ENCODE measurements at places on chromosomes 6 and 20. TPM values are rescaled to one million over a fixed set of nuclear protein-coding genes. Genes with fewer than 3 reads are reported as not detected.

The KIF16B gene
- 19.7 TPM for total RNA-seq

The TSPO2 gene
- total RNA-seq: 0.44 TPM

The FOXP4 gene
- 33.2 TPM for total RNA-seq

The PRICKLE4 gene
- 6.5 TPM for total RNA-seq

The FHL5 gene
- 34.5 TPM for total RNA-seq

DNA sequence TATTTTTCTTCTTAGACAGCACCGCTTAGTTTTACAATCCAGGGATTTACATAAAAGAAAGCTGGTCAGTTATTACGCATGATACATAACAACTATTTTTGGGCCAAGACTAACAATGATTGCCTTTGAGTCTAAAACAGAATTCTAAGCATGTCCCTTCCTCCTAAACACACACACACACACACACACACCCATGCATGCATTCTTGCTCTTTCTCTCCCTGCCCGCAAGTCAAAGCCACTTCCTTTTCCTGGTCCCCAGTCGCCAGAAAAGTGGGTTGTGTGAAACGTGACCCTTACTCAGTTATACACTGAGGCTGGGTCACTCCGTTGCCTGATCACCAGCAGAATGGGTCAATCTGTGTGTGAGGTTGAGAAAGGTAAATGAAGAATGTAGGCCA is 31.4 kb downstream of the FYN start:
- DNase-seq: no peak

- peak; percentile 82 for DNase-seq
Observed at GRCh38 chr20:2872459-2873009, 747 bp upstream of the PTPRA start.

GRCh38 chr6:119294984-119295383 is 54.6 kb downstream of the MAN1A1 start:
- DNase-seq: no peak

DNA sequence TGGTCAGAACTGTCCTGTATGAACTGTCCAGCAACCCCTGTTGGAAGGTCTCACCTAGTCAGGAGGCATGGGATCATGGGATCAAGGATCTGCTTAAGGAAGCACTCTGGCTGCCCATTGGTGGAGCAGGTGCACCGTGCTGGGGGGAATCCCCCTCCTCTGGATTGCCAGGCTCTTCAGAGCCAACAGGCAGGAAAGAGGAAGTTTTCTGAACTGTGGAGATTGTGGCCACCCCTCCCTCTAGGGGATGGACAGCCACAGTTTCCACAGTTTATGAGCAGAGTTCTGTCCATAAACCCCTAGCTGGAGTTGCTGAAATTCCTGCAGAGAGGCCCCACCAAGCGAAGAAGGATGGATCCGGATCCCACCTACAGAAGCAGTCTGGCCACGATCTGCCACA is 13.0 kb upstream of the HLA-DQB1 start:
- DNase-seq: no peak

- DNase-seq: no peak
Observed at GRCh38 chr6:30483677-30484279, 5.5 kb upstream of the HLA-E start.

DNA sequence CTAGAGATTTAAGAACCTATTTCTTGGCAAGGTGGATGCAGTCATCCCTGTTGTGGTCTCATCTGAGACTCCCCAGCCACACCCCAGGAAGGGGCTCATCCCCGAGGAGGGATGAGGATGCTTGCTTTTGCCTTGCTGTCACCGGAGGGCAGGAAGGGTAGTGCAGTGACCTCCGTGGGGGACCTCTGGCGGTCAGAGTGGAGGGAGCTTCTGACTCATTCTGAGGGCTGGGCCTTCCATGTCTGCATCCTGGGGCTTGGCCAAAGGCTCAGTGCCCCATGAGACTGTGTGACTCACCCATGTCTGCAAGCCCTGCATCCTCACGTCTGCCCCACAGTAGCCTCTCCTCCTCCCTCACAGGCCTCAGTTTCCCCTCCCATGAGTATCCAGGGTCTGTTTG is 38.7 kb downstream of the UQCC2 start:
- DNase-seq: no peak

- DNase-seq: no peak
Observed at GRCh38 chr20:47353692-47354463, 2.6 kb downstream of the ZMYND8 start.

- DNase-seq: peak; percentile 69
Observed at GRCh38 chr20:22333885-22334545, 250.4 kb downstream of the FOXA2 start.

DNA sequence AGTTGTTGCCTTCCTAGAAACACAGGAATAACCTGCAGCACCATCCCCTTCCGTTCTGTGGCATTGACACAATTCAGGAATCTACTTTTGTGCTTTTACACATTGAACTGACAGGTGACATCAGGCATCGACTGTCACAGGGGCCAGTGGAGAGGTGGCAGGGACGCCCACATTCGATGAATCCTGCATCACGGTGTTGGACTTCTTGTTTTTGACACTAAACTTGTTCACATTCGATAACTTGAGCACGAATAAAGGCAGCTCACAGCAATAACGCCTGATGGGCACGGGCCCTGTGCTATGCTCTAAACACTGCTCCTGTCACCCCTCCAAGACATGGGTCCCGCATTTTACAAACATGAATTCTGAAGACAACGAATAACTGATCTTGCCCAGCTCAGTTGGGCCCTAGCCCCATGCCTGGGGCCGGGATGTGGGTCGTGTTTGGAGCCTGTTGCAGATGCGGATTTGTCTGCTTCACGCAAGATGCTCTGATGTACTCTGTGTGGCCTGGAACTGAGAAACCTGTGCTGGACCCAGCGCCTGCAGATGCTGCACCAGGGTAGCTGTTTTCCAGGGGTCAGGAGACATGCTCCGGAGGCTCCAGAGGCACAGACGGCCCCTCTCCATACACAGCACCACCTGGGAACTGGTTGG is 75.7 kb downstream of the TTLL2 start:
- no peak for DNase-seq

DNA sequence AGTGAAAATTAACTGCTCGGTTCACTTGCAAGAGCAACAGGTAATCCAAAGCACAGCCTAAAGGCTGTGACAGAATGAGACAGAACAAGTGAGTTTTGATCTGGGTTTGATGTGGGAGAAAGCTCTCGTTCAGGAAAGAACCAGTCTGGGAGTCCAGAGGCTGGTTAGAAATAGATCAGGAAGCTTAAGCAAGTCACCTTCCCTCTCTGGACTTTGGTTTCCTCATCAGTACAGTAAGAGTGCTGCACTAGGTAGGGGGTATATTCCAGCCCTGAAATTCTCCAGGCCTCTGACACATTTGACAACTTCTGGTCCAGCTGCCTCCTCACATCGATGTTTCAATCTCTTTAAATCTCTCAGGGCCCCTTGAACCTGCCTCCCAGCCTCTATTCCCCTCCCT is 33.7 kb upstream of the MDGA1 start:
- DNase-seq: no peak

GRCh38 chr6:132400883-132401617 is at the start of gene MOXD1:
MOXD1 (minus strand) TSS chr6:132401475; CDS start chr6:132401426, 49 bp downstream.
- DNase-seq: peak; percentile 89

DNA sequence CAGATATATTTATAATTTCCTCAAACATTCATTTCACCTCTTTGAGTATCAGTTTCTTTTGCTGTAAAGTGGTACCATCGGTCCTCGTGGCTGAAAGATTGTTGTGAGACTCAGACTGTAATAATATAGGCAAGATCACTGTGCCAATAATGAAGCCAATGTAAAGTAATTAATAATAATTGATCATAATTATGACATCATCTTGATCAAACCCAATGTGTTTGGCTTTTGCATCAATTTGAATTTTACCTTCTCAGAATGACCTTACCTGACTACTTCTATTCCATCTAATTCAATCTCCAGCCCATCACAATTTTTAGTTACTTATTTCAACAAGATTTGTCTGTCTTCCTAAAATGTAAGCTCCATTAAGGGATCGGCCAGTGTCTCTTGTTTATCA is 15.8 kb upstream of the MTRF1L start:
- no peak for DNase-seq

DNA sequence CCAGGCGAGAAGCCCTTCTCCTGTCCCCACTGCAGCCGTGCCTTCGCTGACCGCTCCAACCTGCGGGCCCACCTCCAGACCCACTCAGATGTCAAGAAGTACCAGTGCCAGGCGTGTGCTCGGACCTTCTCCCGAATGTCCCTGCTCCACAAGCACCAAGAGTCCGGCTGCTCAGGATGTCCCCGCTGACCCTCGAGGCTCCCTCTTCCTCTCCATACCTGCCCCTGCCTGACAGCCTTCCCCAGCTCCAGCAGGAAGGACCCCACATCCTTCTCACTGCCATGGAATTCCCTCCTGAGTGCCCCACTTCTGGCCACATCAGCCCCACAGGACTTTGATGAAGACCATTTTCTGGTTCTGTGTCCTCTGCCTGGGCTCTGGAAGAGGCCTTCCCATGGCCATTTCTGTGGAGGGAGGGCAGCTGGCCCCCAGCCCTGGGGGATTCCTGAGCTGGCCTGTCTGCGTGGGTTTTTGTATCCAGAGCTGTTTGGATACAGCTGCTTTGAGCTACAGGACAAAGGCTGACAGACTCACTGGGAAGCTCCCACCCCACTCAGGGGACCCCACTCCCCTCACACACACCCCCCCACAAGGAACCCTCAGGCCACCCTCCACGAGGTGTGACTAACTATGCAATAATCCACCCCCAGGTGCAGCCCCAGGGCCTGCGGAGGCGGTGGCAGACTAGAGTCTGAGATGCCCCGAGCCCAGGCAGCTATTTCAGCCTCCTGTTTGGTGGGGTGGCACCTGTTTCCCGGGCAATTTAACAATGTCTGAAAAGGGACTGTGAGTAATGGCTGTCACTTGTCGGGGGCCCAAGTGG is 5.3 kb downstream of the SNAI1 start:
- DNase-seq: no peak

DNA sequence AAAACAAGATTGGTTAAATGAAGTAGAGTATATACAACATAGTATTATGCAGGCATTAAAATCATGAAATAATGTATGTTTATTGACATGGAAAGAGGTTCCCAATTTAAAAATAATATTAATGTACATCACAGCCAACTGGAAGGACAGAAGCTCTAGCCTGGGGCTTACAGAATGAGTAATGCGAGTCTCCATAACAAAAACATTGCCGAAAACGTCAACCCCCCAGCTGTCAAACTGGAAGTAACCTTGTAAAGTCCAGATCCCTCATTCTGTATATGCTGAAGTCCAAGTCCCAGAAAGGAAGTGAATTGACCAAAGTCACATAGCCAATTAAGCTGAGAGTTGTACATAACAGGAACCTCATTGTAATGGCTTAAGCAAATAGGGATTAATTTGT is 128.7 kb upstream of the ECI2 start:
- no peak for DNase-seq

- no peak for DNase-seq
Observed at GRCh38 chr6:82555801-82556200, 192.2 kb downstream of the TPBG start.

DNA sequence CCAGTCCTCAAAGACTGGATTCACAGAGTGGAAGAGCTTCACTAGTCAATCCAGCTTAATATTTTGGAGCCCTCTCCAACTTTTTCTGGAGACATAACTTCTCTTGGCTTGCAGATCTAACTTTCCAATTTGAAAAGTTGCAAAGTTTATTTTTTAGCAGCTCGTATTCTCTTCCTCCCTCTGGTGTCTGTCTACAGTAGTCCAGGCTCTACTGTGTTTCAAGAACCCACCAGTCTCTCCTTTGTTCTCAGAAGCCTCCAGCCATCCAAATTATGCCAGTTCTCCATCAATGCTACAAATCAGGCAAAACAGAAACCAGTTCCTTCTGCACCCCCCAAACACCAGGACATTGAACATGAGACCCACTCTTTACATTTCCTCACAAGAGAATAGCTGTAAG is 376.1 kb upstream of the OPRM1 start:
- no peak for DNase-seq
